ENCODE measurements at places on chromosomes 3 and 15. TPM values are rescaled to one million over a fixed set of nuclear protein-coding genes. Genes with fewer than 3 reads are reported as not detected.

- no peak for DNase-seq
These were observed 68.5 kb upstream of the CACNA1D start for GRCh38 chr3:53425936-53426335.

DNA sequence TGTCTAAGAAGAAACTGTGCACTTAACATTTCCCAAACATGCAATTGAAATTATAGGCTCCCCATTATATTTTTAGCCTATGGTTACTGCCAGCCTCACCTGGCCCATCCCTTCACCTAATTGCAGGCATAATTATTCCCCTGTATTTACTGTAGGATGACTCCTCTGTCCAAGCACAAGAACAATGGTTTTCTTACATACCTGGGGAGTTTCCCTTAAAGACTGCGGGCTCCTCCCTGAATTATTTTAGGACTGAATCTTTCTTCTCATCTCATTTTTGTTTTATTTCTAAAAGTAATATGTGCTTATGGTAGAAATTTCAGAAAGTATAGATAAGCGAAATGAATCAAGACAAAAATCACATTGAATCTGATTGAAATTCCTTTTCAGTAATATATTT is 11.4 kb downstream of the TM4SF1 start:
- no peak for DNase-seq

CSPG4 gene
- 15.7 TPM for total RNA-seq

DNA sequence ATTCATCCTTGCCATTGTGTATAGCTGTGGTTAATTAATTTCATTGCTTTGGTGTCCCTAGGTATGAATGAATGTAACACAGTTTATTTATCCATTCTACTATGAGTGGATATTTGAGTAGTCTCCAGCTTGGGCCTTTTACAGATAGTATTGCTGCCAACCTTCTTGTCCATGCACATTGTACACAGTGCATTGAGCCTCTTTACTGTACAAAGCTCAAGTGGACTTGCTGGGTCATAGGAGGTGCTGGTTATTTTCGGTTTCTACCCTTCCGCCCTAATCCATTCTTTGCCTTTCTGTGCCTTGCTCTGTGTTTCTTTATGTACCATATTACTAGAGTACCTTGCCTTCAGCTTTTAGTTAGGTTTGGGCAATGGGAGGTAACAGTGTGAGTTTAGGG is 60.7 kb downstream of the DUT start:
- no peak for DNase-seq

GRCh38 chr15:58574631-58575030 is 142.8 kb downstream of the LIPC start:
- DNase-seq = no peak

GPR176 gene
- total RNA-seq = 4.3 TPM

DNA sequence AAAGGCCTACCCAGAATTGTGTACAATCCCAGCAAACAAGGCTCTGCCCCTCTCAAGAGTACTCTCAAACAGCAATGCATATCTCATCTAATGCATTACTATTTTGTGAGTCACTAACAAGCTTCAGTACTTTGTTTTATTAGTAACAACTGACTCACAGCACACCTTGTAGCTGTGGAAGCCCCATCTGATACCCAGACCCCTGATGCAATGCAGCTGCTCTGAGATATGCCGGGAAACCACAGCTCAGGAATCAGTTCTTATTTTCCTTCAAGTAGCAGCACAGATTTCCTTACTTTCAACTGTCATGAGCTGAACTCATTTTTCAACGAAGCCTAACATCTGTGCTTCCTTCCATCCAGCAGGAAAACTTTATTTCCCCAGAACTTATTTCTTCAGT is 37.8 kb downstream of the CCNL1 start:
- no peak for DNase-seq

- DNase-seq = peak; percentile 34
These were observed 18.2 kb downstream of the PFKFB4 start for GRCh38 chr3:48538451-48538850.

- DNase-seq = no peak
These were observed 302.2 kb upstream of the TPM1 start for GRCh38 chr15:62740141-62741004.

DNA sequence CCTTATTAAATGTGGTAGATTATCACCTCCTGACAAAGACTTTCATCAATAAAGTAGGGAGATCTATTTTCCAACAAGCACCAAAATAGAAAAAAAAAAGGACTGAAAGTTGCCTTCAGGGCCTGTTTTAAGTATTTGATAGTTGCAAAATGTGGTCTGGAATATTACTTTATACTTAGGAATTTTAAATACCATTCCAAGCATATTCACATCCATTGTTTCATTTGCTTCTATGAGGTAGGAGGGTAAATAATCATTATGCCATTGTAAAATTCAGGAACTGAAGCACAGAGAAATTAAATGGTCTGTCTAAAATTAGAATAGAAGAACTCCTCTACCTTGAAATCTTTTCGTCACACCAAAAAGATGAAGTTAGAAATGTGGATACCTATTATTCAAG is 110.0 kb downstream of the TMCC1 start:
- no peak for DNase-seq

- no peak for DNase-seq
These were observed 10.4 kb upstream of the FMN1 start for GRCh38 chr15:33204926-33205325.

- DNase-seq = no peak
These were observed 108.8 kb downstream of the KBTBD8 start for GRCh38 chr3:67106874-67107273.

SLC28A2 gene
- 62.6 TPM for total RNA-seq

- no peak for DNase-seq
These were observed 8.8 kb upstream of the ACTC1 start for GRCh38 chr15:34804113-34804512.

DNA sequence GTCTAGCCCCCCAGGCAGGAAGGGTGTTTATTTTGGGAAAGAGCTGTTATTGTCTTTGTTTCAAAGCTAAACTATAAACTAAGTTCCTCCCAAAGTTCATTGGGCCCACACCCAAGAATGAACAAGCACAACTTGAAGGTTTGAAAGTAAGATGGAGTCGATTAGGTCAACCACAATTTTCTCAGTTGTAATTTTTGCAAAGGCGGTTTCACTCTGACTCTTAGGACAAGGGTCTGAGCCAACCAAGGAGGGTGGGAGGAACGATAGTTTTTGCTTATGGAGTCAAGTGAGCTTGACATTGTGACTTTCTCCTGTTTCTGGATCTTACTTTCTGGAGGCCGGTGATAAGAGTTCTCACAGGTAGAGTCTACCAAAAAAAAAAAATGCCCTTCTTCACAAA is 5.8 kb upstream of the ZNF770 start:
- DNase-seq = no peak

- no peak for DNase-seq
These were observed 275.0 kb upstream of the LYSMD4 start for GRCh38 chr15:100008258-100008657.

DNA sequence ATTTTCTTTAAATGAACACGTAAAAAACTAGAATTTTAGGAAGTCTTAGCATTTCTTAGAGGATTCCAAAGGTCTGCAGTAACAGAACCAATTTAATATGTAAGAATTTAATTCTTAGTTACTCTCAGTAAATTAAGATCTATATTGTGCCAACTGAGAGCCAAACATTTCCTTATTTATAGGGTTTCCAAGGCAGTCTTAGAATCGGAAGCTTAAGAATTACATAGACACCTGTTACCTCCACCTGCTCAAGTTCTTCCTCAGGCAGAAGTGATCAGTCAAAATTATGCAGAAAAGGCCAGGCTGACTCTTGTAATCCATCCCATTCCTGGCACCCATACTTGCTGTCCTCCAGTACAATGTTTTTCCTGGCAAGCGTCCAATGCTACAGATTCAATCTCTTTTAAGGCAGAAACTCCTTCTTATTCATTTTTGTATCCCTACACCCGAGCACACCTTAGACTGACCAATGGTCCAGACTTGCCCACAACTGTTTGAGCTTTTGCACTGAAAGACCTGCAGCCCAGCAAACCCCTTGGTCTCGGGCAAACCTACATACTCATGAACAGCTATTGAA is 64.3 kb downstream of the NCEH1 start:
- no peak for DNase-seq

DNA sequence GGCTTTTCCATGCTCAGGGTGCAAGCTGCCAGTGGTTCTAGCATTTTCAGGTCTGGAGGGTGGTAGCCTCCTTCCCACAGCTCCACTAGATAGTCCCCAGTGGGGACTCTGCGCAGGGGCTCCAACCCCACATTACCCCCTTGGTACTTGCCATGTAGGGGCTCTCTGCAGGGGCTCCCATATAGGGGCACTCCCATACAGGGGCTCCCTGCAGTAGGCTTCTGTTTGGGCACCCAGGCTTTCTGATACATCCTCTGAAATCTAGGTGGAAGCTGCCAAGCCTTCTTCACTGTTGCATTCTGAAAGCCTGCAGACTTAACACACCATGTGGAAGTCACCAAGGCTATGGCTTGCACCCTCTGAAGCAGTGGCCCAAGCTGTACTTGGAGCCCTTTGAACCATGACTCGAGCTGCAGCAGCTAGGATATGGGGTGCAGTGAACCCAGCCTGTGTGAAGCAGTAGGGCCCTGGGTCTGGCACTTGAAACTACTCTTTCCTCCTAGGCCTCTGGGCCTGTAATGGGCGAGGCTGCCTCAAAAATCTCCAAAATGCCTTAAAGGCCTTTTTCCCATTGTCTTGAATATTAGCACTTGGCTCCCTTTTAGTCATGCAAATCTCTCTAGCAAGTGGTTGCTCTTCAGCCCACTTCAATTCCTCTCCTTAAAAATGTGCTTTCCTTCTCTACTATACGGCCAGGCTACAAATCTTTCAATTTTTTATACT is 96.4 kb downstream of the TPRA1 start:
- no peak for DNase-seq

ZMAT3 gene
- 11.7 TPM for total RNA-seq

GRCh38 chr15:78065284-78065872 is 12.1 kb downstream of the TBC1D2B start:
- DNase-seq = no peak

DNA sequence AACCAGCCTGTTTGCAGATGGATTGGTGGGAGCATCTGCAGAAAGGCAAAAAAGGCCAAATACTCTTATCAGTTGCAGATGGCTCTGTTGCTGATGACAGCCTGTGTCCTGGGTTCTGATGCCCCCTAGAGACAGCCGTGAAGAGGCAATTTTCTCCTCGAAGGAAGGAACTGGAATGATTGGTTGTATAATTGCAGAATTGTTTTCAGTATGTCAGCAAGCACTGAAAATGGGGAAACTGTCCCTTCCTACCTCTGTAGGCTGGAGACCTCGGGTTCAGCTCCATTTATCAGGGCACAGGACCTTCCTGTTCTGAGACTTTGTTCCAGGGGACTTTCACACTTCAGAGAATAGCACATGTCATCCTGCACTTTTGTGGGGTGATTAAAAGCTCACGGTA is 103.0 kb downstream of the PGPEP1L start:
- no peak for DNase-seq

DNA sequence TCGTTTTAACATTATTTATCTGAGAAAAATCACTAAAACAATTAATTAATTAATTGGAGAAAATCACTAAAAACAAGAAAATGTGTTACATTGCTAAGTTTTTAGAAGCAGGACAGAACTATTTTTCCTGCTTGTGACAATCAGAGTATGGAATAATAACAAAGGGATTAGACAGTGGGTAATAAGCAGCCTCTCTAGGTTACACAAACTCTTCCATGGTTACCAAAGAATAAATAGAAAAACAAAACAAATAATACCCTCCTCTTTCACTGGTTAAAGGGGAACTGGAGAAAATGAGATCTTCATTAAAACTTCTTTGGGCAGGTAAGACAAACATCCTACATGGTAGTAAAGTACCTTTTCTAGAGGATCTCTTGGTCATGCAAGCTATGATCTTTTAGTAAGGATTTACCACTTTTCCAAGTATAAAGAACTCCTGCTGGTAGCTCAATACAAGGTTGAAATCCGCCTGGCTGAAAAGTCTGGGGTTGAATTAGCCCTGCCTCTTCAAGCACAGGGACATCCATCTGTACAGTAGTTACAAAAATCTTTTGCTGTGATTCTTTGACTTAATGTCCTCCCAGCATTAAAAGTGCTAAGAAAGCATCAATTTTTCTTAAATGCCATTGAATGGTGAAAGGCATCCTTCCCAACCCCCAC is 2.5 kb upstream of the PLCH1 start:
- DNase-seq = no peak

- DNase-seq = no peak
These were observed 211.3 kb downstream of the MYRIP start for GRCh38 chr3:40020689-40021088.

GSK3B gene
- total RNA-seq = 41.3 TPM

ZIC1 gene
- 1.7 TPM for total RNA-seq

STAB1 gene
- total RNA-seq = 42.1 TPM

DNA sequence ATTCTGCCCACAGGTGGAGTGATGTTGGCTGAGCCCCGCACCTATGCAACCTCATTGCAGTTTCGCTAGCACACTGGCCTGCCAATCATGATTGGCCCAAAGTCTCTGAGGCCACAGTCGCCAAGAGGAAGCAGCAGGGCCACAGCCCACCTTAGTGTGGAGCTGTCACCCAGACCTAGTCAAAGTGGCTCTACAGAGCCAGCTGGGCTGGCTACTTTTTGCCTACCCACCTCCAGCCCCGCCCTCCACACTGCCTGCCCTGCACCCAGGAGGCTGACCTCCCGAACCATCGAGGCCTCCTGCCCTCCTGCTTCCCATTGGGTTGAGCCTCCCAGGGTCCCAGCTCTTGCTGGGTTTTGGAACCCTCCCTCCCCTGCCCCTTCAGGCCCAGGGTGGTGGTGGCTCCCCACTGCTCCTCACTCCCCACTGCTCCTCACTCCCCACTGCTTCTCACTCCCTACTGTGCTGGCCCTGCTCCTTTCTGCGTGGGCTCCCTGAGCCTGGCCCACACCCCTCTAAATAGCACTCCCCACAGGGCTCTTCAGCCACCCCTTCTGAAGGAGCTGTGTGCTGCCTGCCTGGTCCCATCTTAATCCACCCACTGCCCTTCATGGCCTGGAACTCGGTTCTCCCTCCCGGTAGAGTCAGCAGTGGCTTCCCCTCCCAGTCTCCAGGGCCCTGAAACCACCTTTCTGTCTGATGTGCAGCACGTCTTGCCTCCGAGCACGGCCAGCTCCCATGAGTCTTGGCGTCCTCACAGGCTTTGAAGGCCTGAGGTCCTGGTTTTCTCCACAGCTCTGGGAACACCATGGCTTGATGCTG is 89.3 kb downstream of the WNT7A start:
- peak; percentile 25 for DNase-seq

GRCh38 chr3:154421083-154421482 is 8.9 kb downstream of the GPR149 start:
- DNase-seq = no peak

CFAP100 gene
- not detected for total RNA-seq
